GM18507 (cell line): ENCODE measurements at places on chromosomes 13 and 19.

GRCh38 chr13:77810430-77810829 is 108.2 kb downstream of the EDNRB start:
- no peak for DNase-seq

- DNase-seq: no peak
Measured at GRCh38 chr13:24625331-24625731, 54.9 kb upstream of the ATP12A start.

- no peak for DNase-seq
Measured at GRCh38 chr13:105464249-105464648, 1071.2 kb downstream of the EFNB2 start.

DNA sequence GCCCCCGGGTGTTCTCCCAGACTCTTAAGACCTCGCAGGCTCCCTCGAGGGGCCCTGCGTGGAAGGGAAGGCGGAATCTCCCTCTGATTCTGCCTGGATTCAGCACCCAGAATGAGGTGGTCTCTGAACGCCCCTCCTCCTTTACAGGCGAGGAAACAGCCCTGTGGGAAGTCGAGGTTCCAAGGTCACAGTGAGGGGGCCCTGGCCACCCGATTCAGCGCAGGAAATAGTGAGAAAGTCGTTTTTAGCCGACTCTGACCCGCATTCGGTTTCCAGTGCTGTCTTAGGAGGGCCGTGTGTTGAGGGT is 1.1 kb downstream of the BSG start:
- DNase-seq: no peak

DNA sequence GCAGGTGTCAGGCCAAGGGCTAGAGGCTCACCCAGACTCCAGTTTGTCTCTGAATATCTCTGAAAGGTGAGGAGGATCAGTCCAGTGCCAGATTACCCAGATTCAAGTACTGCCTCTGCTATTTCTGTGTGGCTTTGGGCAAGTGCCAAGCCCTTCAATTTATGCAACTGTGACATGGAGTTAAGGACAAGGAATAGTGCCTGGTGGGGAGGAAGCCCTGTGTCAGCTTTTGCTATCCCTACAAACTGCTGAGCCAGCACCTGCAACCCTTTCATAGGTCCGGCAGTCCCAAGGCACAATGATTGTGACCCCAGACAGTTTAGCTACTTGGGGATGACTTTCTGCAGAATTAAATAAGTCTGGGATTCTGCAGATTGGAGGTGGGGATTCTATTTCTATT is 123.0 kb downstream of the KL start:
- no peak for DNase-seq

GRCh38 chr13:26228096-26228495 is 6.0 kb upstream of the RNF6 start:
- DNase-seq: no peak

- no peak for DNase-seq
Measured at GRCh38 chr19:50943074-50943828, 9.6 kb downstream of the KLK5 start.

- no peak for DNase-seq
Measured at GRCh38 chr19:29662604-29663404, 2.5 kb upstream of the PLEKHF1 start.
